ENCODE measurements at places on chromosomes 7 and 10. TPM values are rescaled to one million over a fixed set of nuclear protein-coding genes. Genes with fewer than 3 reads are reported as not detected.

FZD8 gene
- 5.6 TPM for total RNA-seq

AMZ1 gene
- not detected for total RNA-seq

STAG3 gene
- total RNA-seq: 37.6 TPM

SPDYE8 gene
- total RNA-seq: not detected

GPR26 gene
- total RNA-seq: 0.23 TPM

MACC1 gene
- 3.4 TPM for total RNA-seq

GJC3 gene
- total RNA-seq: 3.2 TPM

CLCN1 gene
- total RNA-seq: not detected

GNGT1 gene
- total RNA-seq: not detected

Measured in prostate gland (tissue), 2 donors.